T-helper 1 cell (primary cell): ENCODE measurements at places on chromosomes 1 and 21.

DNA sequence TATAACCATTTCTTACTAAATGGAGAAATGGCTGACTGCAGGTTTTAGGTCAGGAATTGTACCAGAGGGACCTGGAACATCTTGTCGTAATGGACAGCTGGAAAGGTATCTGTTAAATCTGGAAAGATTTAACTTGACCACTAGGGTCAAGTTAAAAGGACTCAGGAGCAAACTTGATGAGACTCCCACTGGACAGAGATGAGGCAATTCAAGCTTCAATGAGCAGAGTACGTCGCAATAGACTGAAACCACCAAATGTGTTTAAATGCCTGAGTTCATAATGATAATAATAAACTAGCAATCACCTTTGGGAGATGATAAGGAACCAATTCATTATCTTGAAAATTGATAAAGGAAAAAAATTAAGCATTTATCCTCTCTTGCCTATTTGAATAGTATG is 8.7 kb downstream of the IFNLR1 start:
- no peak for DNase-seq

DNA sequence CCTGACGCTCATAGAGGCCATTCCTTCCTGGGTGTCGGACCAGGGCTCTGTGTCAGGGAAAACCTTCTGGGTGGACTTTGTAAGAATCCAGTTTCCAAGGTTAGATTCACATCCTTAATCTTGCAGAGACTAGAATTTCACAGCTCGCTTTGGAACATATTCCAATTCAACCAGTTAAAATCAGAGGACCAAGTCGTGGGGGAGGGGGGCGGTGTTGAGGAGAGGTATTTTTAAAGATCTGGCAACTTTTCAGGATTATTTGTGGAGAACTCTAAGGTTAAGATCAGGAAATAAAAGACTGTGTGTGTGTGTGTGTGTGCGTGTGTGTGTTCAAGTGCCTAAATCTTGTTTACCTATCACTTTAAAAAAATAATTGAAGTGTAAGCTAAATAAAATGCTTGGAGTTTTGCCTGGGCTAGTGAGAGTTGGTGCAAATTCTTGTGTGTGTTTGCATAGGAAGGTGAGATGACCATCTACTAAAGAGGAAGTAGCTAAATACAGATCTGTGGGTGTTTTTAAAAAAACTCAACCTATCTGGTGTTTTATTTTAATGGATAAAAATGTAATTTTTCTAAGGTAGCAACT is 21.8 kb downstream of the TENT5C start:
- DNase-seq: no peak

DNA sequence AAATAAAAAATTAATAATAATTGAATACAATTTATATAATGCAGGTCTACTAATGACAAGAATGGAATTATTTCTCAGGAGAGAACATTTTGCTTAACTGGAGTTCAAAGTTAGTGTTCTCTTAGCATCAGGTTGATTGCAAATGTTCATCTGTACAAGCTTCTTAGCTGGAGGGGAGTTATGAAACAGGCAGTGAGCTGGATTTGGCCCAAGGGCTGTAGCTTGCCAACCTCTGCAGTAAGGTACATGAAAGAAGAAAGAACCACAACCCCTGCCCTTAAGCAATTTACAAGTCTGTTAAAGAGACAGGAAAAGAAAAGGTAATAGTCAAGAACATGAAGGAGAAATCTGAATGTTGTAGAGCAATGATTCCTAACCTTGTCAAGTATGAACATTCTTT is 17.0 kb downstream of the LPGAT1 start:
- DNase-seq: no peak

DNA sequence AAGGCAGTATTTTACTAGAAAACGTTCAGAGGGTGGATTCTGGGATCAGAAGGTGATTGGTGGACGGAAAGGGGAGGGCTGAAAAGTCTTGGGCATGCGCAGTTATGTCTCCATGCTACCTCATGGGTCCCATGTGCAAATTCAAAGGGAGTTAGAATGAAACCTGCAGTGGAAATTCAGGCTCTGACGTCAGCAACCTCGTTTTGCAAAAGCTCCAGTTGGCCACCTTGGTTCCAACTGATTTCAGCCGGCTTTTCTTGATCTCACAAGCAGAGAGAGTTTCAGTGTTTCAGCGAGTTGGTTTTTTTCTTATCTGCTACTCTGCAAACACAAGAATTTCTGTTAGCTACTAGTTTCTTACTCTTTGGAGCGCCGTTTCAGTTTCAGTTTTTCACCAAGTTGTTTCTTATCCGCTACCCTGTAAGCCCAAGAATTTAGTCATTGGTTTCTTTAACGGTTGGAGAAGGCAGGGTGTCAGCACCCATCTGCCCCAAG is 69.8 kb upstream of the PGBD5 start:
- no peak for DNase-seq

GRCh38 chr1:164561472-164561871 is 2.5 kb downstream of the PBX1 start:
- DNase-seq: no peak

GRCh38 chr1:37031871-37032270 is 2.4 kb downstream of the GRIK3 start:
- no peak for DNase-seq

DNA sequence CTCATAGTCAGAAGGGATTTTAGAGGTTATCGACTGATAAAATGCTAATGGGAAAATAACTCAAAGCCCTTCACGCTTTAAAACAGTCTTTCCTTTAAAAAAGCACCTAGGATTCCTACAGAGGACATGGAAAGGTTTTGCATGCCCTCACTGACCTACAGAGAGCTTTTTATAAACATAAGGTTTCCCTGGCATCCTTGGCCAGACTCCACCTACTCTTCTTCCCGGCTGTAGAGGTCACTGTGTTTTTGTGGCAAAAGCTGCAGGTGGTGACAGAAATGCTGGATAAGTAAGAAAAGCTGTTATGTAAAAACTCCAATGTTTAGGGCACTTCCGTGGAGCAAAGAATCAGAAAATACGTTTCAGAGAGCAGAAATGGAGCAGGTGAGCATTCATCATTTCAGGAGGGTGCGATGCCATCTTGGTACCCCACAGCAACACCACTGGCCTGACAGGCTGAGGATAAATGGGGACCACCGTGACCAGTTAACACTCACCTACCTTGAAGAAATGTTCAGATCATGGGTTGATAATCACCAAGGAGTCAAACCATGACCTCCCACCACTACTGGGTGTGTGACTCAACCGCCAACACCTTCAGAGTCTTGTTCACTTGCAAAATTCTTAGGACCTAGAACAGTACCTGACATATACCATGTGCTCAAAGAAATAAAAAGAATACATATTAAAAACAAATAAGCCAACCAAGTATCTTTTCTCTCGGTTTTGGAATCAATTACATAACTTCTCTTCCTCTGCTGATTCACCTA is 46.6 kb downstream of the SSBP3 start:
- DNase-seq: no peak
